ENCODE measurements at places on chromosomes 16 and 17.

GRCh38 chr17:83143817-83144231, 64.4 kb downstream of the METRNL start:
- DNase-seq: no peak

DNA sequence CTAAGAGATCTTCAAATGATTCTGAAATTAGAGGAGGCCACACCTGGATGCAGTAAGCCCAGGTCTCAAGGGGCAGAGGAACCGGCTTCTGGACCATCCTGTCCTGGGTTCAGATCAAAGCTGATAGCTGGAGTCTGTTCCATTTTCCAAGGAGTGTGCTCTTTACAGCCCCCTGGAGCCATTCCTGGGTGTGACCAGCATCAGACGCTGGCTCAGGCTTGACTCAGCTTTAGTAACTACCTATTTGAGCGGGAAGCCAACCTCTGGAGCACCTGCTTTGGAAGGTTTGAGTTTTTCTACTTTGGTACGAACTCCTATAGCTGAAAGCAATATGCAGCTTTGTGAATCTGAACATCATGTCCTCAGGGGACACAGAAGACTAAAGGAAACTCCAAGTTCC, 12.9 kb upstream of the BBS2 start:
- DNase-seq: no peak

DNA sequence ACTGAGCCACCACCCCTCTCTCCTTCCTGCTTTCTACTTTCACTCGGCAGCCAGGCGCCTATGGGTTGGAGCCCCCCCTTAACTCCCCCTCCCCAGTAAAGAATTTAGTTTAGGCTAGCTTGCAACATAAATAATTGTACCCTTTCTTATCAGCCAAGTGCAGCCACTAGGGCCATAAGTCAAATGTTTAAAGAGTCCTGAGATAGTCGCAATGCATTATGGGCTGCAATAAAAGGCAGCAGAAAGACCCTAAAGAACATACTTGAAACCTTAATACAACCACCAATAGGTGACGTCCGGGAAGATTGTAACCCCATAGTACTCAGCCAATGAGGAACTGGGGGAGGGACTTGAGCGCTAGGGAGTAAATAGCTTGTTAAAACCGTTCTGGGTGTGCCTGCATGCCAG, 40.5 kb downstream of the C16orf82 start:
- DNase-seq: no peak

DNA sequence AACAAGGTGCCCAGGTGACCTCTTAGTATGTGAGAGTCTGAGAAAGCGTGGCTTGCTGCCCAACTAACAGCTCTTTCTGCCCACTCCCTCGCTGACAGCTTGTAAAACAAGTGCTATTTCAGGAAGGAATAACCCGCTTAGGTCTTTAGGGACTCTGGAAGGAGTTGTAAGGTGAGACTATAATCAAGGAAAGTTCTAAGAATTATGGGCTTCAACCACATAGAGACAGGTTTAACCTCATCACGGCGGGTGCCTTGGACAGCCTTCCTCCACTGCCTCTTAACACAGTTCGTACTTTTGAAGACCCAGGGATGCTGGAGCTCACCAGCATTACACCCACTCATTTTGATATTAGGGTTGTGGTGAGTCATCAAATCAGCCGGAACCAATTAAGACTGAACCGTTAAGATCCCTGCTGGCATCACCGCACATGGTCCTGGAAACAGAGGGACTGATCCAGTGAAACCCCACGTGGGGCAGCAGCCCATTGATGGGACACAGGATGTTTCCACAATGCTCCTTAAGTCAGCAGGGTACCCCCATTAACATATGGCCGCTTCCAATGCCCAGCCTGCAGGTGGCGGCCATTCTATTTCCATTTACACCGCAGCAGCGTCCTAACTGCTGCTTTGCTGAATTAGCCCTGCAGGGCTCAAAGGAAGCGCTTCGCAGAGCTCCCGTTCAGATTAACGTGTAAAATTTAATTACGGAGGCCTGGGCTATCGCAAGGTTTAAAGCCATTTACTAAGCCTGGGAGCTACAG, 176.6 kb upstream of the SDK2 start:
- DNase-seq: peak; percentile 73

DNA sequence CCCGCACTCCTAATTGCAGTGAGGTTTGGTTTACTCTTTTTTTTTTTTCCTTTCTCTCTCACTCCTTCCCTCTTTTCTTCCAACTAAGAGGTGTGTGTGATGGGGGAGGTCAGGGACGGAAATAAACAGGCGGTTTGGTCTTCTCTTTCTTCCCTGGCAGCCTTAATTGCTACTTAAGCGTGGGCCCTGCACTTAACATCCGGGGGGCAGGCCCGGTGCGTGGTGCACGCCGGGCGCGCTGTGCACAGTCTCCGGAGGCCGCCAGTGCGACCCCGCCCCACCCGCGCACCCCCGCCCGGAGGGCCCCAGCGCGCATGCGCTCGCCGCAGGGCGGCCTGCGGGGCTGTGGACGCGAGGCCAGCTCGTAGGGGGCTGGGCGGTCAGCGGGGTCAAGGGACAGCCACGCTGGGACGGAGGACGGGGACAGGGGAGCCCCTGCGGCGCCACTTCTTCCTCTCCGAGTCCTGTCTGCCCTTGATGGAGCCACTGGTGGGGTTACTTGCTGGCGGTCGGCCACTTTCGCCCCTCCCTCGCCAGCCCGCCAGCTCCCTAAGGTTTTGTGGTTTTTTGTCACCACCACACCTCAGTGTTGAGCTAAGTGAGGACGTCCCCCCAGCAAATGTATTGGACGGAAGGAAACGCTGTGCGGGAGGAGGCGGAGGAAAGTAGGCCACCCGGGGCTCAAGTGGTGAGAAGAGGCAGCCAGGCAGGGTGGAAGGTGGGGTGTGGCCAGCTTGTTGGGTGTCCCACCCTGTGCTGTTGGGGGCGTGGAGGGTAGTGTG, 120.9 kb downstream of the MRM1 start:
- peak; percentile 32 for DNase-seq

GRCh38 chr17:29060475-29060874, 17.5 kb downstream of the PIPOX start:
- DNase-seq: no peak

Measured in RPMI7951 (cell line).